NCI-H187 (cell line): ENCODE measurements at places on chromosomes 2 and 18.

DNA sequence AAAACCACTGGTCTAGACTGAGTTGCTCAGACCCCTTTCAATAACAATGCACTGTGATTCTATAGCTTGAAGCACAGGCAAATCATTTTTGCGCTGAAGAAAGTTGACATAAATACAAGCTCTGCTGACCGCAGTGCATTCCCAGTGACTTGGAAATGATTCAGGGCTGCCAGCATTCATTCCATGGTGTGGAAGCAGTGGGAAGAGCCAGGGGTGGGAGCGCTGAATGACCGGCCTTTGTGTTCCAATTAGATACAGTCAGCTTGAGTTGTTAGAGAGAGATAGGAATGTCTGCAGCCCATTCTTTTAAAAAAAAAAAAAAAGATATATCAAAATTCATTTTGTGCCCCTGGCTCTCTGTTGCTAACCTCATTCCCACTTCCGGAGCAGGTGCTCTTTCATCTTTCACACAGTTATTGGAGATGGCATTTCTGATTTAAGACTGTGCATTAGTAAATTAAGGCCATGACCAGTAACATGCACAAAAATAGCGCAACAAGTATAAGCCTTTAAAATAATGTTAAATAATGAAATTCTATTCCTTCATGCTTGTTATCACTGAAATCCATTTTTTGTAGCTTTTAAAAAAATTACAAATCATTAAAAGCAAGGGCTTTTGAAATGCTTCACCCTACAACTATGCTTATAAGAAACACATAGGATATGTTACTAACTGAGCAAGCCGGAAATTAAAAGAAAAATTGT is 59.4 kb upstream of the CTLA4 start:
- DNase-seq = no peak

DNA sequence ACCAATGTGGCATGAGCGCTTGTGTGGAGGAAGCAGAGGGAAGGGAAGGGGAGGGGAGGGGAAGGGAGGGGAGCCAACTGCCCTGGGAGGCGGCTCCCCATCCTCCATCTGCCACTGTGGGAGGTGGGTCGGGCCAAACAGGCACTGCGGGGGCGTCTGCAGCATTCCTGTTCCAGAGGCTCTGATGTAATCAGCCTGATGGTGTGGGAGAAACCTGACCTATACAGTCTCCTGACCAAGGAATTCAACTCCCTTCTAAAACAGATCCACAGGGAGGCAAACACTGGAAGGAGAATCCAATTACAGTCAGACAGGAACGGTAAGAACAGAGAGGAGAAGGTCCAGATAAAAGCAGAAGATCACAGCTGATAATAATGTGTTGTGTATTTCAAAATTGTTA is 88.8 kb downstream of the CD8B2 start:
- DNase-seq = no peak

DNA sequence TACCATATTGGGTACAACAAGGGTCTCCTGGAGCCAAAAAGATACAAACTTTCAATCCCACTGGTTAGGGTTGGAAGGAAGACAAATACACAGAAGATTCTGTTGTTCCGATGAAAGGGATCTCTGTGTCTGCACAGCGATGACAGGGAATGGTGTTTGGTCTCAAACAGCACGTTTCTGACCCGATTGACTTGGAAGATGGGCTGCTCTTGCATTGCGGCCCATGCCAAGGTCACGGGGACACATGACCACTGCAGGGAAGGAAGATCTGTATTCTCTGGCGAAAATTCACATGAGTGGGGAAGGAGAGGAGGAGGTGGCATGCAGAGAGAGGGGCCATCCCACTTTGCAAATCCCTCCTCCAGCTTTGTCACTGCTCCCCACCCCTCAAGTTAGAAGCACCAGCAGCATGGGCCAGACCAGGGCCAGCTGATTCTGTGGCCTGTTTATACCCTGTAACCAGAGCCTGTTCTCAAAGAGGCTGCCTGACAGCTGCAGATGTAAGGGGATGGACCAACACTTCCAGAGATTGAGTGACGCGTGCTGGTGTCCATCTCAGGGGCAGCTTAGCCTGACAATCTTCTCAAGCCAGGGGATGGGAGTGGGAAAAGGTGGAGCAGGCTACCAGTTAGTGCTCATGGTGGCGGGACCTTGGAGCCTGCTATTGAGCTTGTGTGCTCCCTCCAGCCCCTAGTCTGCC is 57.2 kb downstream of the TNP1 start:
- DNase-seq = no peak

GRCh38 chr2:46098621-46099062 is 198.6 kb upstream of the EPAS1 start:
- no peak for DNase-seq

DNA sequence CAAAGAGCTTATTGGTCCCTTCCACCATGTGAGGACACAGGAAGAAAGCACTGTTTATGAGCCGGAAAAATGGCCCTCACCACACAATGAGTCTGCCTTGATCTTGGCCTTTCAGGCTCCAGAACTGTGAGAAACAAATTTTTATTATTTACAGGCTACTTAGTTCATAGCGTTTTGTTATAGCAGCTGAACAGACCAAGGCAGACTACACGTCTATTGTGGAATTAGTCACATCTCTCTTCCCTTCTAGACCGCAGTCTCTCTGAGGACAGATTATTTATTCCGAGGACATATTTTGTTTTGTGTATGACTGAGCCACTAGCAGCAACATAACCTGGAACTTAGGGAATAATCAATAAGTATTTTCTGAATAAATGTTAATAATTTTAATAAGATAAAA is 125.5 kb downstream of the ASB1 start:
- DNase-seq = no peak

GRCh38 chr2:213122725-213123124 is 28.7 kb downstream of the IKZF2 start:
- no peak for DNase-seq
